Stimulated activated CD8-positive, alpha-beta memory T cell treated with anti-CD3 and anti-CD28 coated beads, Interleukin-12 subunit alpha, Interleukin-12 subunit beta, amount 100 ng/mL, for 4 hours (primary cell): ENCODE measurements at places on chromosomes 11 and 22.

- DNase-seq = no peak
Measured at GRCh38 chr11:14460147-14460546, 39.5 kb downstream of the COPB1 start.

DNA sequence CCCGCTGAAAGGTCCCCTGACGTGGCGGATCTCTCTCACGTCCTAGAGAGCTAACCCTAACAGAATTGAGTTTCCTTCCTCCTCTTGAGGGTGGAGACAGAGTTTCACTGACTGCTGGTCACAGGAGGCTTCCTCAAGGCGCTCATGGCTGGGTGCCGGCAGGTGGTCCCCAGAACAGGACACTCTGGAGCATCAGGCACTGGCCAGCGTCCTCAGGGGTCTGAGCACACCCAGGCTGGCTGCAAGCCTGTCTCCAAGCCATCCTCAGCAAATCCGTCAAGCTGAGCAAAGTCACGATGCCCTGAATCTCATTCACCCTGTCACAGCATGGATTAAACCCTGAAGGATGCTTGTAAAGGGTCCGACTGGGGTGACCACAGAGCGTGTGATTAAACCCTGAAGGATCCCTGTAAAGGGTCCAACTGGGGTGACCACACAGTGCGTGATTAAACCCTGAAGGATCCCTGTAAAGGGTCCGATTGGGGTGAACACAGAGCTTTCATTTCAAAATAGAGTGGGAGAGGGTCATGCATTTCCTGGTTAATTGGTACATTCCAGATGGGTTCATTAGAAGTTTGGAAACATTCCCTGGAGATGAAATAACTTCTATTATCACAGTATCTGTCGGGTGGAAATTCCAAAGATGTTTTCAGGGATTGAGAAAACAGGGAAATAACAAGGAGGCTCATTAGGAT, 473.0 kb downstream of the BRD1 start:
- no peak for DNase-seq

- no peak for DNase-seq
Measured at GRCh38 chr11:117160826-117161225, 16.7 kb downstream of the PAFAH1B2 start.

GRCh38 chr22:23233752-23234408, 53.6 kb downstream of the BCR start:
- no peak for DNase-seq

GRCh38 chr22:39241794-39242594, 2.8 kb downstream of the PDGFB start:
- peak; percentile 52 for DNase-seq

DNA sequence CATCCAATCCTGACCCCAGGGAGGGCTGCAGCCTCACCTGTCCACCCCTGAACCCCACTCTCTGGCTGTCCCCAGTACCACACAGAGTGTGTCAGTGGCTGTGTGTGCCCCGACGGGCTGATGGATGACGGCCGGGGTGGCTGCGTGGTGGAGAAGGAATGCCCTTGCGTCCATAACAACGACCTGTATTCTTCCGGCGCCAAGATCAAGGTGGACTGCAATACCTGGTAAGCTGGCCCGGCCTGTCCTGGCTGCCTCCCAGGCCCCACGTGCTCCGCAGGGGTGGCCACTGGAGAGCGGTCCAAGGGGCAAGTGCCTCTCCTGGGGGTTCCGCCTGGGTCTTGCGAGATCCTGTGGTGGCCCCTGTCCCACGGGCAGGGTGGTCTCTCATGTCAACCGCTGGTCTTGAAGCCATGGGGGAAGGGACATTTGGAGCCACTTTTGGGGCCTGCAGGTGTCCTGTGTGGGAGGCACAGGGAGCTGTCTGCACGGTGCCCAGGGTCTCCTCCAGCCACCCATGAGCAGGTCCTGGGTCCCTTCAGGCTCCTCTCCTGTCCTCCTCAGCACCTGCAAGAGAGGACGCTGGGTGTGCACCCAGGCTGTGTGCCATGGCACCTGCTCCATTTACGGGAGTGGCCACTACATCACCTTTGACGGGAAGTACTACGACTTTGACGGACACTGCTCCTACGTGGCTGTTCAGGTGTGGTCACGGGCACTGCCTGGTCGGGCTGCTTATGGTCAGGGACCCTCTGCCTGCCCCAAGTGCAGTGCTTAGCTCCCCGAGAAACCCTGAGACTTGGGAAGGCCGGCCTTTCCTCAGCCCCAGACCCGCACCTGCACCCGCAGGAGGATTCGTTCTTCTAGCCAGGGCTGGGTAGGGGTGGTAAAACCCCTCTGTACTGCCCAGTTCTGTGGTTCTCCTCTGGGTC, 11.8 kb downstream of the MUC2 start:
- no peak for DNase-seq

- DNase-seq = peak; percentile 13
Measured at GRCh38 chr22:22558972-22559603, at the start of gene PRAME. TSS of gene PRAME (minus strand) at chr22:22559265. CDS start at chr22:22556832, 2,433 bp downstream.

DNA sequence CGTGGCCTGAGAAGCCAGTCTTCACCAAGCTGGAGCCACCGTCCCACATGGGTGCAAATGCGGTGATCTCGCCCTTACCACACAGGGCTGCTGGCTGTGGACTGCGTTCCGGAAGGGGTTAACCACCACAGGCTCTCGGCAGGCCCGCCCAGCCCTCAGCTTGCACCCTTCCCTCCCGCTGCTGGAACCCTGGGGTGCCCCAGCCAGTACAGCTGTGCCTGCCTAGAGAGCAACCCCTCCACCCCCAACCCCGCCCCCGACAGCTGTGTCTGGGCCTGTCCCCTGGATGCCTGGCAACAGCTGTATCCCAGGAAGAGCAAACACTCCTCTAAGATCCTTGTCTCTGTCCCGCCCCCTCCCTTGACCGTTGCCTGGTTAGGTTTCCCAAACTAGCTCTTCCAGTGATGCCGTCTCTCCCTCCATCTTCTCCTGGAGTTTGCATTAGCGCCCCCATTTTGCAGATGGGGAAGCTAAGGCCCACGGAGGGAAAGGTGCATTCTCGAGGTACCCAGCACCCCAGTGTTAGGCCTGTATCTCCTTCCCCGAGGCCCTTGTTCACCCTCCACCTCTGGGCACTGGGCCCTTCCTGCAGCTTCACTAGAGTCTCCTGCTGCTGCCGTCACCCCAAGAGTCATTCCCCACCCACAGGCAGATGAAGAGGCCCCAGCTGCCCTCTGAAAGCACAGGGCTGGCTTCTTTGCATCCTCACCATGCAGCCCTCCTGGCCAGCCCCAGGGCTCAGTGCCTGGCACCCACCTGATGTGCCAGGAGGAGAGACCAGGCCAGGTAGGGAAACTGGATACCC, 12.6 kb upstream of the COX8A start:
- DNase-seq = no peak

- DNase-seq = no peak
Measured at GRCh38 chr11:72617080-72617762, 57.0 kb downstream of the PDE2A start.

- no peak for DNase-seq
Measured at GRCh38 chr11:104624021-104624420, 274.2 kb downstream of the CASP12 start.

DNA sequence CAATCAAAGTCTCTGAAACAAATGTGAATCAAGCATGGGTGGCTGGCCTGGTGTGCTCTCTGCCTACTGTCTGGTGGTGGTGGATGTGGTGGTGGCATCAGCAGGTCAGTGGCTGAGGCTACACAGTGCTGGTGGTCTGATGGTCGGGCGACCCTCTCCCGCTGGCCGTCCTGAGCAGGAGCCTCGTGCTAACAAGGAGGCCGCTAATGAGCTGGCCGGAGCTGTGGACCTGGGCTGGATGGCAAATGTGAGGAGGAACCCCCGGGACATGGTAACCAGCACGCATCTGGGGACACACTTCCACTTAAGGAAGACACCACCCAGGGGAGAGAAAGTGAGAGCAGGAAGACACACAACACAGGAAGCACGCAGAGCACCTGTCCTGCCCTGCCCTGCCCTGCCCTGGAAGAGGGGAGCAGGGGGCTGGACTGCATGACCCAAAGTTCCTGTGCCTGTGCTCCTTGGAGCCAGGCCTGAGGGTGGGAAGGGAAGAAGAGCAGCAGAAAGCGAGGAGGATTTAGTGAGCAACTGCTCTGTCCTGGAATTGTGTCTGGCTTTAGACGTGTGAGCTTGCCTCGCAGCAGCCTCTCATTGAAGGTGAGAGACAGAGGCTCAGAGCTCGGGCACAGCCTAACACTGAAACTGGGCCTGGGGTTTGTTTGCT, 23.7 kb downstream of the SLC37A2 start:
- DNase-seq = no peak

DNA sequence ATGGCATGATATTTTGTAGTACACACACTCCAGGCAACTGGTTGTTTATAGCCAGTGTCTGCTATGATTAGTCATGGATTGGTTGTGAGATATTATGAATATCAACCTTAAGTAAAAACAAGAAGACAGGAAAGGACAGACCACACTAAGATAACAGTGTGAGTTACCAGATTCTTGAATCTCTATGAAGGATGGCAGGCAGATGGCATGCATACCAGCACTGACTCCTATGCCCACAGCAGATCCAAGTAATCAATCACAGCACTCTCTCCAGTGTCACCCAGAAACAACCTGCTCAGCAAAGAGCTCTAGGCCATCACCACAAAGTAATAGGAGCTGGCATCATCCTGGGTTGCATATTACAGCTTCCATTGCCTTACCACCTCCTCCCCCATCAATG, 116.6 kb downstream of the GALNT18 start:
- DNase-seq = no peak

GRCh38 chr11:64306876-64307622, 1.7 kb downstream of the ESRRA start:
- DNase-seq = no peak
